HuH-7 (cell line): ENCODE measurements at places on chromosomes 6 and 20.
A peak's percentile ranks its signal among the peaks of the same experiment; 100 is the strongest.

DNA sequence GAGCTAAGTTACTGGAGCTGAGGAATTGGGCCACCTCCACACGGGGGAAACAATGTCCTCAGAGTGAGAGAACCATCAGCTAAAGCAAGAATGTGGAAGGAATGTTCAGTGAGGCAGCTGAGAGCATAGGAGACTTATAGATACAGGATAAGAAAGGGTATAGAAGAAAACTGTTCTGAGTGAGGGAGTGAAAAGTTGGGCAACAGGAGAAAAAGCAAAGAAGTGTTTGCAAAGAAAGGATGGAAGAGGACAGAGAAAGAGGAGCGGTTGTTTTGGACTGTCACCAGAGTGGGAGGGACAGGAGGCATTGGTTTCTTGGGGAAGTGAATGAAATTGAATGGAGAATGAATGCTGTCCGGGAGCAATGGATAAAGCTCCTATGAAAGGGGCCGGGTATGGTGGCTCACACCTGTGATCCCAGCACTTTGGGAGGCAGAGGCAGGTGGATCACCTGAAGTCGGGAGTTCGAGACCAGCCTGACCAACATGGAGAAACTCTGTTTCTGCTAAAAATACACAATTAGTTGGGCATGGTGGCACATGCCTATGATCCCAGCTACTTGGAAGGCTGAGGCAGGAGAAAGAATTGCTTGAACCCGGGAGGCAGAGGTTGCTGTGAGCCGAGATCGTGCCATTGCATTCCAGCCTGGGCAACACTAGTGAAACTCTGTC, 296.5 kb downstream of the ADGB start:
- no peak for DNase-seq

DNA sequence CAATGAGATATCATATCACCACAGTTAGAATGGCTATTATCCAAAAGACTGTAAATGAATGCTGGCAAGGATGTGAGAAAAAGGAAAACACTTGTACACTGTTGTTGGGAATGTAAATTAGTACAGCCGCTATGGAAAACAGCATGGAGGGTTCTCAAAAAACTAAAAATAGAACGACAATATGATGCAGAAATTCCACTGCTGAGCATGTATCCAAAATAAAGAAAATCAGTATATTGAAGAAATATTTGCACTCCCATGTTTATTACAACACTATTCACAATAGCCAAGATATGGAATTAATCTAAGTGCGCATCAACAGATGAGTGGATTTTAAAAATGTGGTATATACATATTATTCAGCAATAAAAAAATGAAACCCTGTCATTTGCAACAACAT, 898.9 kb upstream of the MAN1A1 start:
- DNase-seq: no peak

GRCh38 chr6:133644892-133645619, 243.9 kb upstream of the TCF21 start:
- no peak for DNase-seq

DNA sequence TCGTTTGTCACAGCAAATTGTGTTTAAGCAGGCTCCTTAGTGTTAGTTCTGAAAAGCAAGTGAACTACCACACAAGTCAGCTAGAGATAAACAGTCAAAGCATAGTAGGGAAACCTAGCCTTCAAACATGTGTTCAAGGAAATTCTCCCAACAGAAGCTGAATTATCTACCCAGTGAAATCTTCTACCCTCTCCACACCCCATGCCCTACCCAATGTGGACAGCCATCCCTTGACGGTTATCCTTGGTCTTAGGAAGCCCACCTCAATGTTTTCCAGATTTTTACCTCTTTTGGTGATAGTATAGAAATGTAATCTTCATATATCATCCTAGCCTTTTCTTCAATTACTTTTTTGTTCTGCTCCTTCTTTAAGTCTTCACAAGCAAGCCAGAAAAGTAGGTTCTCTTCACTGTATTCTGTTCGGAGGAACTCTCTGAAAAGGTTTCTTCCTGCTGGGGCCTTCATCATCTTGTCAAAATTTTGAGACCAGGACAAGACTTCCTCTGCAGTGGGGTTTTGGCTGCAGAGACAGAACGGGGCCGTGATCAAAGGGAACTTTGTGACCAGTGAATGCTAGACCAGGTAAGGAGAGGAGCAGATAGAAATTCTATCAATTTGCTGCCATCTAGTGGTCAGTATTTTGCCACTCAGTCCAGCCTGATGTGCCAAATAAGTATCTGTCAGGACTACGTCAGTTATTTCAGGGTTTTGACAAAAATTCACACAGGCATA, 21.6 kb upstream of the MTRF1L start:
- peak; percentile 62 for DNase-seq
